Activated T-cell treated with anti-CD3 and anti-CD28 coated beads, Interleukin-2, amount 50 U/mL, for 48 hours (primary cell): ENCODE measurements at places on chromosomes 6 and 20.
A peak's percentile ranks its signal among the peaks of the same experiment; 100 is the strongest.

GRCh38 chr6:13563009-13563408, 11.4 kb upstream of the SIRT5 start:
- DNase-seq: no peak

DNA sequence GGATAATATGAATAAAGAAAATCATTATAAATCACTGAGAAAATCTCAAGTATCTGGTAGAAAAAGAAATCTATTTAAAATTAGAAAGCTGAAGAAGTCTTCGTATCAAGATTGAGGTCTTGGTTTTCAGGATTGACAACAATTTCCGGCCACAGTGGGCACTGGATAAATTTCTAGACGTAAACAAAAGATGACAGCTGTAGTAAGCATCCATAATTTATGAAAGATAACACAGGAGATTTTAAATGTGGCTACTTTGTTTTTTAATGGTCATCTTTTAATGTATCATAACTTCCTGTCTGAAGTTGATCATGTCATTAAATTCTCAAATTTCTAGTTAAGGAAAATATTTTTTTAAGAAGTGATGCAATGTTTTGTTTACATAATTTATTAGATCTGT, 444.2 kb downstream of the HTR1B start:
- no peak for DNase-seq

DNA sequence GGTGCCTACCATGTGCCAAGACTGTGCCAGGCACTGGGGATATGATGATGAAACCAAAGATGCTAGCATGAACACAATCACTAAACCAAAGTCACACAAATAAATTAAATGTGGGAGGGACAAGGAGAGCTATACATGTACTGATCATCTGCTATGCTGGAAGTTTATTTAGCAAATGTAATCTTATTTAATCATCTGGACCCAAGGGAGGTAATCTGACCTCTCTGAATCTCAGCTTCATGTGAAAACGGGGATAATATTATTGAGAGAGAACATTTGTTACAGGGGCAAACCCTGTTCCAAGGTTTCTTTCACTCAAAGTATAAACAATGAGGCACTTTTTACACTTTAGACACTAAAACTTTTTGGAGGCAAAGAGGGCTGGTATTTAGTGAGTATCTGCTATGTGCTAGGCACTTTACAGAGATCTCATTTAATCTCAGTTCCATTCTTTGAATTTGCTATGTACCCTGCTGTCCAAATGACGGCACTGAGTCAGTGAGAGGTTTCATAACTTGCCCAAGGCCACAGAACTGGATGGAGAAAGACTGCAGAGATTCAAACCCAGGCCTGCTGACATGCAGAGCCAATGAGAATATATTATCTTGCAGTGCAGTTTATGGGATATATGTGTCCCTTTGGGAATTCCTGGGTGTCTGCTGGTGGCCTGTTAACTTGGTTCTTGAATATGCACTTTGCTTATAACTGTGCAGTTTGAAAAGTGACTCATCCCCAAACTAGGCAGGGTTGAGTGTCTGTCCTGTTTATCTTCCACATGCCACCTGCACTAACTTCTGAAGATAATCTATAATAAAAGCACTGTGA, 3.3 kb upstream of the ASXL1 start:
- DNase-seq: peak; percentile 61

DNA sequence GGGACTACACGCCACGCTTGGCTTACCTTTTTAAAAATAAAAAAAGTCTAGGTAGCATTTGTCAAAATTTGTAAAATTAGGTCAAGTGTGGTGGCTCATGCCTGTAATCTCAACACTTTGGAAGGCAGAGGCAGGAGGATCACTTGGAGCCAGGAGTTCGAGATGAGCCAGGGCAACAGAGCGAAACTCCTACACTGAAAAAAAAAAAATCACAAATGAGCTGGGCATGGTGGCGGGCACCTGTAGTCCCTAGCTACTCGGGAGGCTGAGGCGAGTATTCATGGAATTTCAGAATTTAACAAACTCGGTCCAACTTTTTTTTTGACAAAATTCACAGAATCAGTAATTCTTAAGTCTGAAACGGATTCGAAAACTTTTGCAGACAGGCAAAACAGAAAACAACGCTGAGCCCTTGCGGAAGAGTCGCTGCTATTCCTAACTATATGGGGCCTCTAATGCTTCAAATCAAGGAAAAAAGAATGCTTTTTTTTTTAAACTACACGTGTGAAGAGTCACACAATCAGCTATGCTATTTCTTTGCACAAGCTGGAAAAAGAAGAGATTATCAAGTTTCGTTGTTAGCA, 62.9 kb downstream of the GTF2H5 start:
- no peak for DNase-seq

- no peak for DNase-seq
Observed at GRCh38 chr6:40714576-40715564, 127.7 kb upstream of the LRFN2 start.

DNA sequence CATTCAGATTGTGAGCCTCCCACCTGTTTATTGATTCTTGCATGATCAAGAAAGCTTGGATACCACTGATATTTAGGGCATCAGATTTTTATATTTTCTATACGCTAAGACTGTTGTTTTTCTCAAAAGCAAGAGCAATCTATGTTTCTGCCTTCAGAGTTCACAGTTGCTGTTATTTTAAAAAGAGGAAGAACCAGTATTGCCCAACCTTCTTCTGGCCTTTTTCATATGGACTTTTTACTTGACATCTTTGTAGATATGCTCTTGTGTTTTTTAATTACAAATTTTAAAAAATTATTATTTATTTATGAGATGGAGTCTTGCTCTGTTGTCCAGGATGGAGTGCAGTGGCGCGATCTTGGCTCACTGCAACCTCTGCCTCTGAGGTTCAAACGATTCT, 28.9 kb downstream of the SLC17A5 start:
- DNase-seq: no peak

GRCh38 chr6:148999929-149000468, 253.2 kb downstream of the UST start:
- no peak for DNase-seq
